ENCODE measurements at places on chromosomes 3 and 15. TPM values are rescaled to one million over a fixed set of nuclear protein-coding genes. Genes with fewer than 3 reads are reported as not detected.

MYZAP gene
- 970 TPM for total RNA-seq

HAUS2 gene
- 13.1 TPM for total RNA-seq

MESP2 gene
- 0.52 TPM for total RNA-seq

ARGFX gene
- total RNA-seq, result not detected

FMN1 gene
- 3.2 TPM for total RNA-seq

GOLGA8N gene
- 9.8 TPM for total RNA-seq

C3orf20 gene
- total RNA-seq, result 0.10 TPM

TGM4 gene
- total RNA-seq, result not detected

FSD2 gene
- 50.3 TPM for total RNA-seq

GPR160 gene
- total RNA-seq, result 0.76 TPM

GP9 gene
- not detected for total RNA-seq

DZIP3 gene
- total RNA-seq, result 14.7 TPM

IL20RB gene
- 0.13 TPM for total RNA-seq

CCDC66 gene
- total RNA-seq, result 16.4 TPM

DLEC1 gene
- total RNA-seq, result 0.10 TPM

HYAL1 gene
- 65.0 TPM for total RNA-seq

CMSS1 gene
- total RNA-seq, result 36.3 TPM

STRIT1 gene
- 0.80 TPM for total RNA-seq

SI gene
- not detected for total RNA-seq

PPARG gene
- total RNA-seq, result 31.5 TPM

EIF4E3 gene
- total RNA-seq, result 44.8 TPM

CADPS gene
- total RNA-seq, result 8.1 TPM

TMEM266 gene
- not detected for total RNA-seq

SLC7A14 gene
- total RNA-seq, result not detected

GP5 gene
- not detected for total RNA-seq

DHX30 gene
- 48.1 TPM for total RNA-seq

GHSR gene
- not detected for total RNA-seq

SYNPR gene
- total RNA-seq, result not detected

GAP43 gene
- total RNA-seq, result 0.59 TPM

DNAH12 gene
- not detected for total RNA-seq

EPHA3 gene
- 3.7 TPM for total RNA-seq

PLD1 gene
- 60.9 TPM for total RNA-seq

FBLN2 gene
- 78.9 TPM for total RNA-seq

TPRG1 gene
- total RNA-seq, result 2.4 TPM

GNB4 gene
- 26.8 TPM for total RNA-seq

OR4F15 gene
- not detected for total RNA-seq

CADM2 gene
- total RNA-seq, result 0.81 TPM

ERICH6 gene
- not detected for total RNA-seq

PROS1 gene
- 52.9 TPM for total RNA-seq

CDCP1 gene
- total RNA-seq, result 0.19 TPM

CHCHD6 gene
- total RNA-seq, result 13.5 TPM

ASB14 gene
- 23.0 TPM for total RNA-seq

FAM107A gene
- 78.5 TPM for total RNA-seq

SRGAP3 gene
- total RNA-seq, result 14.6 TPM

RAB11A gene
- total RNA-seq, result 146 TPM

C2CD4A gene
- total RNA-seq, result not detected

PCBP4 gene
- 56.8 TPM for total RNA-seq

TRIM42 gene
- not detected for total RNA-seq

MRPL46 gene
- 63.9 TPM for total RNA-seq

DLG1 gene
- 52.4 TPM for total RNA-seq

IL1RAP gene
- total RNA-seq, result 11.7 TPM

PP2D1 gene
- not detected for total RNA-seq

WDR76 gene
- total RNA-seq, result 2.5 TPM

ARNT2 gene
- 5.8 TPM for total RNA-seq

CPN2 gene
- total RNA-seq, result 0.87 TPM

Data from heart right ventricle (tissue), 16 donors.